ENCODE measurements at places on chromosomes 1 and 21.

- no peak for DNase-seq
Measured at GRCh38 chr1:31954607-31955283, 16.6 kb upstream of the PTP4A2 start.

- no peak for DNase-seq
Measured at GRCh38 chr1:204278958-204279357, 65.2 kb upstream of the GOLT1A start.

DNA sequence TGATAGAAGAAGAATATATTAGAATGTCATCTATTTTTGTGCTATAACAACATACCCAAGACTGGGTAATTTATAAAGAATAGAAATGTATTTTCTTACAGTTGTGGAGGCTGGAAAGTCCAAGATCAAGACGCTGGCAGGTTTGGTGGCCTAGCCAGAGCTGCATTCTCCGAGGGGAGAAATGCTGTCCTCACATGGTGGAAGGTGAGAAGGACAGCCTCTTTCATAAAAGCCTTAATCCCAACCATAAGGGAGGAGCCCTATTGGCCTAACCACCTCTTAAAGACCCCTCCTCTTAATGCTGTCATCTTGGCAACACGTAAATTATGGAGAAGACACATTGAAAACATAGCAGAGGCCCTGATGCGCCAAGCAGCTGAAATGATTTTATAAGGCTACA is 60.1 kb upstream of the KAZN start:
- DNase-seq, result no peak

- no peak for DNase-seq
Measured at GRCh38 chr1:169245706-169246105, 121.9 kb downstream of the NME7 start.

DNA sequence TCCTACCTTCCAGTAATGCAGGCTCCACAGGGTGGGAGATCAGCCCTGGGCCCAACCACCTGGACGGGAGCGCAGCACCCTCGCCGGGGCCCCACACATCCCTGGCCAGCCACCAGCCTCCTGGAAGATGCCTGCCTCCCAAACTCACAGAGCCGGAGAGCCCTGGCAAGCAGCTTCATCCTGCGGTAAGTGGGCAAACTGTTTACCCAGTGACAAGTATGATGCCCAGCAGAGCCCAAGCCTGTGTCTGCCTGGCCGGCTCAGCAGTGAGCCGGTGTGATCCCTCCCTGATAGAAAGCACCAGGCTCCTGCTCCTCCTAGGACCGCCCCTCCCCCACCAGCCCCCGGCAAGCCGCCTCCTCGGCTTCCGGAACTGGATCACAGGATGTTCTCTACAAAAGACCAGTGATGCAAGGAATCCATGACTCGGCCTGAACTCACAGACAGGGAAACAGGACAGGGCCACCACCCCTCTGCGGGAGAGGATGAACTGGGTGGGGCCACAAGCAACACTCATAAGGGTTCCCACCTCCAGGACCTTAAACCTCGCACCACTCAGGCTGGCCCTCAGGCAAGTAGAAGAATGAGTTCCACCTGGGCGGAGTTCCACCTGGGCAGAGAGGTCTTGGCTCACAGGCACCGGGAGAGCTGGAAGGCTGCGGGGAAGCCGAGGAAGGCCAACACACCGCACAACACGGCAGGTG is 7.9 kb downstream of the ACOT7 start:
- DNase-seq, result no peak

GRCh38 chr1:21854090-21854750 is 42.2 kb downstream of the LDLRAD2 start:
- no peak for DNase-seq

DNA sequence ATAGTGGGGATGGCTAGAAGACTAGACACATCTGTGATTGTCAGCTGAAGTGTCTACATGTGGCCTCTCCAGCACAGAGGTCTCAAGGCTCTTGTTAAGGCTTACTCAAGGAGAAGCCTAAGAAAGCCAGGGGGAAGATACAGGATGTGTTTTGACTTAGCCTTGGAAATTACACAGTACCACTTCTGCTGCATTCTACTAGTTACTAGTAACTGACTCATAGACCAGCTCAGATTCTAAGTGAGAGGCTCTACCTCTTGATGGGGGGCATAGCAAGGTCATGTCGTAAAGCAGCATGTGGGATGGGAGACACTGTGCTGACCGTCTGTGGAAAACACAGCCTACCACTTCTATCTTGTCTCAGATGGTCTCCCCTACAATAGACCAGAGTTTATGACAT is 99.5 kb downstream of the UBE2U start:
- DNase-seq, result no peak

GRCh38 chr1:6497215-6497866 is 5.9 kb upstream of the PLEKHG5 start:
- no peak for DNase-seq

GRCh38 chr1:172781513-172782140 is 122.7 kb downstream of the FASLG start:
- no peak for DNase-seq

DNA sequence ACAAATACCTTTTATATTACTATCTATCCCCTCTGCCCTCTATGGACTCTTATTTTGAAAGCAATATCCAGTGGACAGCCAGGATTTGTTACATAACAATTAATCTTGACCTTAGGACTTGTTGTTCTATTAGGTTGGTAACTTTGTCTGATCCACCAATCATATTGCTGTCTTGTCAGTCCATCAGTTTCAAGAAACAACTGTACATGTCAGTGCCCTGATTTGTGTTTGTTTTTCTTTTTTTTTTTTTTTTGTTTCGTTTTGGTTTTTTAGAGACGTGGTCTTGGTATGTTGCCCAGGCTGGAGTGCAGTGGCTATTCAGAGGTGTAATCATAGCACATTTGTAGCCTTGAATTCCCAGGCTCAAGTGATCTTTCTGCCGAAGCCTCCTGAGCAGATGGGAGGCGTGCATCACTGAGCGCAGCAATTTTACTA is 1.5 kb upstream of the SCP2 start:
- DNase-seq, result no peak

- DNase-seq, result no peak
Measured at GRCh38 chr1:104830534-104830933, 1080.8 kb downstream of the AMY1C start.

DNA sequence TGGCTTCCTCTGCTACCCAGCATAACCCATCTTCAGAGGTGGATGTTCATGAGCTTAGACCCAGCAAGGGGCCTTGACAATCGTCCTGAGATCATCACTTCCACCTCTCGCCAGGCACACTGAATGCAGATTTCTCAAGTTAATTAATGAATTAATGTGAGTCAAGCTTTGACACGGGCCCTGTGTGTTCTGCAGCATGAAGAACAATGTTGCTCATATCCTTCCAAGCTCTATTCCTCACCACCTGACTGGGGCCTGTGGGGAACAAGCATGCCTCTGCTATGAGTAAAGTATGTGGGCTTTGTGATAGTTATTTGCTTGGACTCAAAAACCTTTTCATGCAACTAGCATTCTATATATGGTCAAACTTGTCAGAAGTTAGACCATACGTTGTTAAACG is 122.0 kb downstream of the SEC16B start:
- DNase-seq, result no peak

DNA sequence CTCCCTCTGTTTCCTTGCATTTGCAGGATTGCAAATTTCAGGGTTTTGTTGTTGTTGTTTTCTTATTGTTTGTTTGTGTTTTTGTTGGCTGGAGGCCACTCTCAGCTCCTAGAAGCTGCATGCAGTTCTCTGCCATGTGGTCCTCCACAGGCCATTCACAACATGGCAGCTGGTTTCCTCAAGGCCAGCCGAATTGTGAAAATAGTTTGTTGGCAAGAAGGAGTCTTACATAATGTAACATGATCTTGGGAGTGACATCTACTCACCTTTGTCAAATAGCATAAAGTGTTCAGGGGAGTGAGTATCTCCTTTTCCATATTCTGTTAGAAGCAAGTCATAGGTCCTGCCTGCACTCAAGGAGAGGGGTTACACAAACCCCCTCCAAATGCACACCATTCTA is 10.6 kb upstream of the UAP1 start:
- DNase-seq, result no peak

DNA sequence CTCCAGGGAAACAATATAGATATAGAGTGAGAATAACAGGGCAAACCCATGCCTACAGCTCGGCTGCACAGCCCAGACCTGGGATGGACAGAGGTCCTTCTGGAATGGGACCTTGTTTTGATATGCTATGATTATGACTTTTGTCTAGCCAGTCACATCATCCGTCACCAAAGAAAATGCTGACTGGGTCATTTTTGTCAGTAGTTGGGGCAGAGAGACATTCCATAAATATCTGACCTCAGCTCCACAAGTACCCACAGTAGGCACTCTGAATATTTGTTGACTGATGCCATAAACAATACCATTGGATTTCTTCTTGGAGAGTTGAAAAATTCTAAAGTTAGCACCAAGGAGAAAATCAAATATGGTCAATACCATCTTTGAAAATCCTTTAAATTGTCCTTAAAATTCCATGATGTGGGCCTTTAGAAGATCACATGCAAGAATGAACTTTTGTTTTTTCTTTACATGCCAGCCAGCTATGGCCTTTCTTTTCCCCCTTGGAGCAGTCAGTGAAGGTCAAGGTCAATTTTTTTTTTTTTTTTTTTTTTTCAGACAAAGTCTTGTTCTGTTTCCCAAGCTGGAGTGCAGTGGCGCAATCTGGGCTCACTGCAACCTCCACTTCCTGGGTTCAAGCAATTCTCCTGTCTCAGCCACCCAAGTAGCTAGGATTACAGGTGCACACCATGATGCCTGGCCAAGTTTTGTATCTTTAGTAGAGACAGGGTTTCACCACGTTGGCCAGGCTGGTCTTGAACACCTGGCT is 7.3 kb downstream of the TMCO4 start:
- no peak for DNase-seq

DNA sequence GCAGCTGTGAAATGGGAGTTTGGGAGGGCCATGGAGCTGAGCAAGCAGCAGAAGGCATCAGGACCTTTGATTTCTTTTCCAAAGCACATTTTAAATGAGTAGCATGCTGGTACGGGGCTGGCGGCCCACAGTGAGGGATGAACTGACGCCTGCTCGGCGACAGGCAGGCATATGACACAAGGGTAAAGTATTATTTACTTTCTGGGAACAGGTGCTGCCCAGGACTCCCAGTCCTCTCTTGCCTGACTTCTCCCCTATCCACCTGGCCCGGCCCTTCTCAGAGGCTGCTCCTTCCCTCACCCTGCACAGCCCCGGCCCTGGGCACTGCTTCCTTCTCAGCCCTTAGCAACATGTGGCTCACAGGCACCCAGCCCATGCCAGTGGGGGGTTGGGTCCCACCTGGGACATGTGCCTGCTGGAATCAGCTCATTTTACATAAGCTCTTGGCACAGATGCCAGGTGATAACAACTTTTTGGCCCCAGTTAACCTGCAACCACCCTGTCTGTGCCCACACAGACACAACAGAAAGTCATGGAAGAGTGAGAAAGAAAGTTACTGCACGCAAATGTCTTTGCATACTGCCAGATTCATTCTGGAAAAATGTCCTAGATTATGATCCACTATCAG is 112.3 kb upstream of the GADD45A start:
- no peak for DNase-seq

- DNase-seq, result no peak
Measured at GRCh38 chr1:2912424-2913061, 108.7 kb upstream of the ACTRT2 start.

DNA sequence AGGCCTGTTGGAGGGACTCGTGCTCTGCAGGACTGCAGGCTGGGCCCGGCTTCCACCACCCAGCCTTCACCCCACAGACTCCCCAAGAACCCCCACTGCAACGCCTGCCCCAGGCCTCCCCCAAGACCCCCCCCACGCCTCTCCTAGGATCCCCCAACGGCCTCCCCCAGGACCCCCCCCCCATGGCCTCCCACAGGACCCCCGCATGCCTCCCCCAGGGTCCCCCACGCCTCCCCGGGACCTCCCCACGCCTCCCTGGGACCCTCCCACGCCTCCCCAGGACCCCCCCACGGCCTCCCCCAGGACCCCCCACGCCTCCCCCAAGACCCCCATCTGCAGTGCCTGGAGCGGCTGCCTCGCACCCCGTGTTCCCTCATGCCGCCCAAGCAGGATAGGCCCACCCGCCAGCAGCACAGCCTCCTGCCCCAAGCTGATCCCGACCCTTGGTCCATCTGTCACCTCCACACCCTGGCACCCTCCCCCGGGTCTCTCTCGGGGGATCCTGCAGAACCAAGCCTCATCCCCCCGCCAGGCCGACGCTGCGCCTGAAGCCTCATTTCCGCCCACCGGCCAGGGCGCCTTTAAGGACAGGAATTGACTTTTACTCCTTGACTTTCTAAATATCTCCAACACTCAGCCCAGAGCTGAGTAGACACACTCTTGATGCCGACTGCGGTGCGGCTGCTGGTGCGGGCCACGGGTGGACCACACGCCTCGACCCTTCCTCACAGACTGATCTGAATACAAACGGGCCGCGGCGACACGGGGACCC is 14.1 kb upstream of the RNF223 start:
- DNase-seq, result no peak

- DNase-seq, result no peak
Measured at GRCh38 chr1:215282557-215282956, 200.0 kb downstream of the KCNK2 start.

- no peak for DNase-seq
Measured at GRCh38 chr1:219387211-219387610, 213.5 kb downstream of the LYPLAL1 start.

DNA sequence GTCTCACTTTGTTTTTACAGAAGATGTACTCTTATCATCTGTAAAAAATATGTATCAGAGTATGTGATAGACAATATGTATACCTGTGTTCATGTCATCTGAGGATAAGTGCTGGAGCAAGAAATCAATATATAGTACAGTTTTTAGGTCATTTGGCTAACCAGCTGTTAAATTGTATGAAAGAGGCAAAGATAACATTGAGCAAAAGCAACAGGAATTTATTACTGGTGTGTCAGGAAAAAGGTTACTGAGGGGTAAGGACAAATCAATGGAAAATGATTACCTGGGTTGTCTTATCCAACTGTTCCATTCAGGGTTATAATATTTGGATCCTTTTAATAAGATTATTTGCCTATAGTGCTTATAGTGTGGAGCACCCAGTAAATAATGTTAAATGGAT is 4.9 kb downstream of the HIPK1 start:
- no peak for DNase-seq

DNA sequence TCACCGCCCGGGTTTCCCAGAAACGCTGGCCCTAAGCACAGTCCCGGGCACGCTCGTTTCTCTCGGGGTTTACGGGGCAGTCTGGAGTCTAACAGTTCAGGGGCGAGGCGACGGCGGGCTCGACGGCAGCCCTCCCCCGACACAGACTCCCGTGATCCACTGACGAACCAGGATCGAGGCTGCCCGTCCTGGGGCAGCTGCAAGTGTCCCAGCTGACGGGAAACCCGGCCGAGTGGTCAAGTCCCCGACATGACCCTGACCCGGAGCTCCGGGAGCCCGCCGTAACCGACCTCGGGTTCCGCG is 494 bp downstream of the UBE2J2 start:
- DNase-seq, result no peak
